ENCODE measurements at places on chromosomes 5 and 9.

- DNase-seq = peak; percentile 79
Measured at GRCh38 chr9:27421577-27421976, 102.5 kb upstream of the IFNK start.

DNA sequence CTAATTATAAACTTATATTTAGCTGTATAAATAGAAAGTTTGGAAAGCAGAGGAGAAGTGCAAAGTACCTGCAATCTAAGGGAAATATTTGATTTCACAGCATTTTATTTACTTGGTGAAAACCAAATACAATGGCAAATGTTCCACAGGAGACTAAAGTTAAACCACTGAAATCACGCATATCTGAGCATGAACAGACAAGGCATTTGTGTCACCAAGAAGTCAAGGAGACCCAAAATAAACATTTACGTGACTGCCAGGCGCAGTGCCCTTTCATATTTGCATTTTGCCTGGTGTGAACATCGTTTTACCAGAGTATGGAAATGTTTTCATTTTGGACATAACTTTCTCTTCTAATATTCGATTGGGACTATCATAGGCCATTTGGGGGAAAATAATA is 20.6 kb downstream of the UGCG start:
- no peak for DNase-seq

GRCh38 chr5:135356522-135357318 is 42.3 kb downstream of the MACROH2A1 start:
- DNase-seq = peak; percentile 25

DNA sequence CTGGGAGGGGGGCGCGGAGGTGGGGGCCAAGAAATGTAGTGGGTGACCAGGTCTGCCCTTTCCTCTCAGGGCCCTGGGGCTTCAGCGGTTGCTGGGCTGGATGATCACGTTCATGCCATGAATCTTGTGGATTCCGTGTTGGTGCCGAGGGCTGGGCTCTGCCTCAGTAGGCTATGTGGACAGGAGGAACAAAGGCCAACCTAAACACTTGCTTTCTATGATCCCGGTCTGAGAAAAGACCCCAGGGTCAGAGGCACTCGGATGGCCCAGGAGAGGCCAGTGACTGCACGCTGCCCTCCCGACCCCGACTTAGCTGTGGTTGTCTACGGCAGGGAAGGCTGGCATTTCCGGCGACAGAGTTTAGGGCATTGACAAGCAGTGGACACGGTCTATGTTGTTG is 26.6 kb downstream of the PHF2 start:
- no peak for DNase-seq

GRCh38 chr9:94478755-94479730 is 75.8 kb upstream of the PCAT7 start:
- no peak for DNase-seq

DNA sequence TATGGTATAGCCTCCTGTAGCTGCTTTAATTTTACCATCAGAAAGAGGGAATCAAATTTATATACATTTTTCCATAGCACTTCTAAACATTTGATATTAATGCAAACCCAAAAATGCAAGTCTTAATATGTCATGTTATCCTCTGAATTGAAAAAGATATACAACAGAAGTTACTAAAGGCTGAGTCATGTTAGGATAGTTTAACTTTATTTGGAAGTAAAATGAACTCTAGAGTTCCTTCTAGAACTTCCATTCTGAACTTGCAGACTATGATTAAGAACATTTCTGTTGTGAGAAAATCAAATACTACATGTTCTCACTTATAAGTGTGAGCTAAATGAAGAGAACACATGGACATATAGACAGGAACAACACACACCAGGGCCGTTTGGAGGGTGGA is 317.3 kb upstream of the PRR16 start:
- no peak for DNase-seq

GRCh38 chr9:6757132-6757455 is 679 bp upstream of the KDM4C start:
- peak; percentile 81 for DNase-seq

DNA sequence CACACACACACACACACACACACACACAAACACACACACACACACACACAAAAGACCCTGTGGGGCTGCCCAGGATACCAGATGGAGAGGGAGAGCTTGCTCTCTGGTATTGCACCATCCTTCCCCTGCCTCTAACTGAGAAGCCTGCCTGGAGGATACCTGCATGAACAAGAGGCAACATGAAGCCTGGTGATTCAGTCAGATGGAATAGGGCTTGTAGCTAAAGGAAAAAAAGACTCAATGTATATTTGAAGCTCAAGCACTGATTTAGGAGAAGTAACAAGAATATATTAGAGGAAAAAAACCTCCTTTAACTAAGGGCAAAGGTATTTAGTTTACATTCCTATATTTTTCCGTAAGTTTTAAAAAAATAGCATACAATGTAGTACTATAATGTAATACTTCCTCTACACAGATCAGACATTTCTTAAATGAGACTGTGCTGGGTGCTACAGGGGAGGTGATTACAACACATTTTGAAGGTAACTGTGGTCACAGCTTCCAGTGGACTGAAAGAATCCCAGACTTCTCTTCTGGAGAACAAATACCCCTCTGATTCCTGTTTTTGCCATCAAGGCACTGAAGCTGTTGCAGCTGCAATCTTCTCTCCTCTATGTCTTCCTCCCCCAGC is 169.3 kb downstream of the DCP2 start:
- DNase-seq = no peak

DNA sequence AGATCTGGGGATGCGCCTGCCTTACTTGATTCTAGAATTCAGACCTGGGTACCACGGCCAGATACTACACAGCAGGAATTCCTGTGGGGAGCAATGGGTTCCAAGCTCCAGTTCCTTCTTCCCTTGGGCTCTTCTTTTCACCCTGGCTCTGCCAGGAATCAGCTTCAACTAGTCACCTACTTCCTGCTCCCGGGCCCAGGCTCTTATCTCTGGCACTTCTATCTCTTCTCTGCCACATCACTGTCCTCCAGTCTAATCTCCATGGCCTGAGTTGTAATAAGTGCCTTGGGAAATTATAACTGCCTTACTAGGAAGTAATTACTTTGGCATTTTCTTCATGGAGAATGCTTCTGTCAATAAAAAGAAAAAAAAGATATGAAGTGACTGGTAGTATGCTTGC is 26.2 kb upstream of the SERINC5 start:
- DNase-seq = no peak

GRCh38 chr9:111001526-111001925 is 36.7 kb downstream of the LPAR1 start:
- DNase-seq = no peak

- DNase-seq = no peak
Measured at GRCh38 chr9:120303519-120303918, 276.4 kb downstream of the CDK5RAP2 start.

- DNase-seq = no peak
Measured at GRCh38 chr9:135648494-135649410, 9.4 kb upstream of the GLT6D1 start.

DNA sequence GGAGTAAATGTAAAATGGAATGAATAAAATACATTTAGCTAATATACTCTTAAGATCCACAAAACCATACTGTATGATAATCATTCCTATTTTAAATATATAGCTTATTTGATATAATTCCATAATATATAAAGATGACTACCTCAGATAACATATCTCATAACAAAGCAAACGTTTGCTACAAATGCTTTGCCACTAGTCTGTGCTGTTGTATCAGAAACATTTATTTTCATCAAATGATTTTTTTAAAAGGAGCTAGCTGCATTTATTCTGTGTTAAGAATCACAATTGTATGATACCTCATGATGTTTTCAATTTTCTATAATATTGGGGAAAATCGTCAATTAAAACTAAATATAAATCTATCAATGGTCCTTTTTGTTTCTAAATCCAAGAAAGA is 567.2 kb downstream of the PTPRD start:
- DNase-seq = peak; percentile 22

GRCh38 chr5:150443242-150444075 is 6.1 kb downstream of the RPS14 start:
- DNase-seq = no peak

DNA sequence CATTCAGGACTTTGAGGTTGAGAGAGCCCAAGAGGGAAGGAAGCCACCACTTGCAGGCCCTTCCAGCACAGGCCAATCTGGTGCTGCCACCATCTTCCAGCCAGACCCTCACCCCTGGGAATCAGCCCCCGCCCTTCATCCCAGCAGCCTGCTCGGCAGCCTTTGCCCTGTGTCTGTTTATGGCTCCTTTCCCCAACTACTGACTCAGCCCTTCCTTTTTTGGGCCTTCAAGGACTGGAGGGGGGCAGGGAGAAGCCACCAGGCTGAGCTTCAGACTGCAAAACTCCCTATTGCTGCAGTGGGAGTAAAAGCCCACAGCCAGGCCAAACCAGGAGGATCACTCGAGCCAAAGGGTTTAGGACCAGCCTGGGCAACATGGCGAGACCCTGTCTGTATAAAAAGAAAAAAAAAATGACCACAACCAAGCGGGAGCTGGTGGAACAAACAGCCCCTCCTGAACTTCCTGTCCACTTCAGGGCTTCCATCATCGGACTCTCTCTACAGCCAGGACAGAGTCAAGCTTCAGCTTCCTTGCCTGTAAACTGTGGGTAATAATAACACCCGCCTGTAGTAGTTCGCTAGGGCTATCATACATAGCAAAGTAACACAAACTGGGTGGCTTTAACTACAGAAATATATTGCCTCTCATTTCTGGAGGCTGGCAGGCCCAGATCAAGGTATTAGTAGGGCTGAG is 85.9 kb upstream of the IL17B start:
- no peak for DNase-seq

DNA sequence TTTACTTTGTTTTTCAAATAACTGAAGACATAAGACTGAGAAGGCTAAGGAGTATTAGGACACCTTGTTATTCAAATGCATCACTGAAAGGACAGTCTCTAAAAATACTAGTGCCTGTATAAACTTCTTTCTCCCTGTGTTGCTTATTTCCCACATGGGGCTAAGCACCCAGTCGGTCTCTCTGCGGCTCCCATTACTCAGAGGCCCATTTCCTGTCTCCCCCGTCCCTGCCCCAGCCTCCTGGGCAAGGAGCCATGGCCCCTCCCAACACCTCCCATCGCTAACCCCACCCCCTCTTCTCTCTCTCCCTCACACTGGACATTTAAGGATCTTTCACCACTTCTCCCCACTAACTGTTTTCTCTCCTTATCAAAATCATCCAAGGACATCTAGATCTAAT is 81.9 kb downstream of the EBF1 start:
- DNase-seq = peak; percentile 47

GRCh38 chr9:87557996-87558395 is 60.3 kb downstream of the DAPK1 start:
- DNase-seq = peak; percentile 51

- no peak for DNase-seq
Measured at GRCh38 chr5:58804291-58804690, 221.4 kb downstream of the RAB3C start.

DNA sequence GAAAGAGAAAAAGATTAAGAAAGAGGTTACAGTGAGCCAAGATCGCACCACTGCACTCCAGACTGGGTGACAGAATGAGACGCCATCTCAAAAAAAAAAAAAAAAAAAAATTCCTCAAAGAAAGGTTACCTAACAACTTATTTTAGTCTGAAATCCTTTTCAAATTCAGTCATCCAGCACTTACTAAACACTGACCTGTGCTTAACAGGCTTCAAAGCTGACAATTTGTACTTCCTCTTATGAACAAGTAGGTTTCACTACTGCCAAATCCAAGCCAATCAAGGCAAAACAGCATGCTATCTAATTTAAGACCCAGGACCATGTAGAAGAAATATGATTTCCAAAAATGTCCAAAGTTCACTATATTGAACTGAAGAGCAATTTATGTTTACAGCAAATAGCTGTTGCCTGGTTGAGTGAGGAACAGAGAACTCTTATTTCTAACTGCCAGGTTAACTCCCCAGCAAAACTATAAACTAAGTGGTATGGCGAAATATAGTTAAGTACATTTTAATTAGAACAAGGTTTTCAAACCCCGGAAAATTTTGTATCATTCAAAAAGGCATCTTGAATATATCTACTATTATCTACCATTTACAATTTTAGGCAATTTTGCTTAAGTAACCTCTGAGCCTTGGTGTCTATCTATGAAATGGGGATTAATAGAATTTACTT is 13.4 kb downstream of the PWWP2A start:
- peak; percentile 65 for DNase-seq

DNA sequence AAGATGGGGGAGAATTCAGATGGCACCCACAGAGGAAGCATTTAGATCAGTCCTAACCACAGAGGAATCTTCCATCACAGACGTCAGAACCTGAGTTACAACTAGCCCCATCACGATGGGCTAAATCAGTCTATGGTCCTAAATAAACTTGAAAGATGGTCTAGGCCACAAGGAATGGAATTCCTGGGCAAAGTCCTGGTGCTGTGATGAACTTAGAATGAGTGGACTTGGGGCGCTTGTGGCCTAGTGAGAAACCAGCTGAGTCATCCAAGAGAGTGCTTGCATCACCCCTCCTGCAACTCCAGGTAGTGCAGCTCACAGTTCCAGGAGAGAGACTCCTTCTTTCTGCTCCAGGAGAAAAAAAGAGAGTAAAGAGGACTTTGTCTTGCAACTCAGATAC is 722.9 kb upstream of the RGMB start:
- peak; percentile 42 for DNase-seq

GRCh38 chr9:2461892-2462291 is 159.7 kb upstream of the VLDLR start:
- DNase-seq = no peak

All from kidney tubule cell (primary cell).